Glomerular endothelial cell (primary cell): ENCODE measurements at places on chromosomes 16 and 17. TPM values are rescaled to one million over a fixed set of nuclear protein-coding genes. Genes with fewer than 3 reads are reported as not detected.

DPEP3 gene
- total RNA-seq = not detected in 2 replicates

TGFB1I1 gene
- total RNA-seq = 136 and 143 TPM in 2 replicates

SLFN14 gene
- total RNA-seq = 0.18 TPM in 1 of 2 replicates, not detected in the other

EME2 gene
- 6.1 and 8.8 TPM in 2 replicates for total RNA-seq

ANKRD40CL gene
- not detected in 2 replicates for total RNA-seq

CDH5 gene
- 1,376 and 1,752 TPM in 2 replicates for total RNA-seq

PPP1R27 gene
- not detected in 2 replicates for total RNA-seq

MYH2 gene
- not detected in 2 replicates for total RNA-seq

SCNN1G gene
- total RNA-seq = not detected in 2 replicates

ZNF423 gene
- 1.8 and 3.4 TPM in 2 replicates for total RNA-seq

LPCAT2 gene
- total RNA-seq = 15.6 and 28.5 TPM in 2 replicates

RPL26 gene
- total RNA-seq = 2,562 and 3,740 TPM in 2 replicates

KRT33A gene
- not detected in 2 replicates for total RNA-seq

TUBB3 gene
- 275 and 412 TPM in 2 replicates for total RNA-seq

NOXO1 gene
- total RNA-seq = 0.58 TPM in 1 of 2 replicates, not detected in the other

WNT9B gene
- not detected in 2 replicates for total RNA-seq

OR3A3 gene
- total RNA-seq = not detected in 2 replicates

NPIPB8 gene
- total RNA-seq = 0.12 TPM in 1 of 2 replicates, not detected in the other

HES7 gene
- not detected in 2 replicates for total RNA-seq

CHMP1A gene
- total RNA-seq = 107 and 121 TPM in 2 replicates

RAB37 gene
- total RNA-seq = 0.87 TPM in 1 of 2 replicates, not detected in the other

TSPOAP1 gene
- 0.05 and 0.06 TPM in 2 replicates for total RNA-seq

SLFN12L gene
- 0.05 TPM in 1 of 2 replicates, not detected in the other for total RNA-seq
